Central memory CD8-positive, alpha-beta T cell (primary cell): ENCODE measurements at places on chromosomes 2 and 18.

DNA sequence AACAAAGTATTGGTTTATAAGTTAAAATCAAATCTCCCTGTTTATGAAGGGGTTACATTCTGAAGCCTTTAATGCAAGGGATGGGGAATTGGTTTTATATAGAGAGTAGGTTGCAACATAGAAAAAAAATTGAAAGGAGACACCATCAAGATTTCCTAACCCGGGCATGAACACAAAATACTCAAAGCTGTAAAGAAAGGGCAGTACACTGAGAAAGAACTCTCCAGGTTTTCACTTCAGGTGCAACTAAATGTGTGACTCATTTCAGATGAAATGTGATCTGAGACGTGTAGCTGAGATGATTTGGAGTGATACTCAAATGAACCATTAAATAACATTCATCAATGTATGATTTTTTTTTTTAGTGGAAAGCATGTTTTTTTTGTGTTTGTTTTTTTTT, 43.6 kb downstream of the SANBR start:
- H3K4me1 ChIP-seq: no peaks in the 10 kb centered on the region
- no peaks in the 10 kb centered on the region for H3K27me3 ChIP-seq
- no peak for DNase-seq

- peak; percentile 22 for DNase-seq
- H3K4me3 ChIP-seq: peak overlapping the region; percentile 10
- peaks cover 21% of the 10 kb centered on the region for H3K4me1 ChIP-seq
Observed at GRCh38 chr2:15142069-15142689, 419.0 kb downstream of the NBAS start.

DNA sequence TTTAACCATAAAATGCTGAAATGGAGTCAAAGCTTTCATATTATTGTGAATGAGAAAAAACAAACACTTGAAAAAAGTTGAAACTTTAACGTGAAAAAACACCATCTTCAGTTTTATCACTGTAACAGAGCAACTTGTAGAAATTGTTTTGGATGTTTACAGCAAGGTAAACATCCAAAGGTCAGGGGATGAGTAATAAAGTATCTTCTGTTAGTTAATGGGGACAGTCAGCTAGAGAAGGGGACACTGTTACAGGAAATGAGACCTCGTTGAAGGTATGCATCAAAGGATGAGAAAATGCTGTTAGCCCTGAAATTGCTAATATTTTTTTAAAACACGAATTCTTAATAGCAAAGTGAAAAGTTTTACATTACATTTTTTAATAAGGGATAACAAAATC, 2.9 kb downstream of the RHBDD1 start:
- peaks cover 14% of the 10 kb centered on the region for H3K36me3 ChIP-seq
- peaks cover 47% of the 10 kb centered on the region for H3K4me1 ChIP-seq
- H3K27me3 ChIP-seq: no peaks in the 10 kb centered on the region
- H3K4me3 ChIP-seq: peak overlapping the region; percentile 25

- peaks cover 2% of the 10 kb centered on the region for H3K36me3 ChIP-seq
- H3K4me3 ChIP-seq: no peak overlapping the region
- peaks cover 11% of the 10 kb centered on the region for H3K4me1 ChIP-seq
- no peak overlapping the region for H3K27ac ChIP-seq
- H3K27me3 ChIP-seq: no peaks in the 10 kb centered on the region
Observed at GRCh38 chr2:46170026-46170425, 127.2 kb upstream of the EPAS1 start.

- no peak overlapping the region for H3K4me3 ChIP-seq
- no peak overlapping the region for H3K27ac ChIP-seq
- H3K36me3 ChIP-seq: no peaks in the 10 kb centered on the region
- no peaks in the 10 kb centered on the region for H3K27me3 ChIP-seq
- peaks cover 11% of the 10 kb centered on the region for H3K4me1 ChIP-seq
- DNase-seq: no peak
Observed at GRCh38 chr2:12434630-12435098, 282.1 kb upstream of the TRIB2 start.

GRCh38 chr18:43757273-43757672, 480.0 kb upstream of the SYT4 start:
- H3K27me3 ChIP-seq: no peaks in the 10 kb centered on the region
- H3K36me3 ChIP-seq: no peaks in the 10 kb centered on the region
- no peak for DNase-seq
- H3K4me3 ChIP-seq: no peak overlapping the region
- H3K4me1 ChIP-seq: no peaks in the 10 kb centered on the region
- H3K27ac ChIP-seq: no peak overlapping the region

DNA sequence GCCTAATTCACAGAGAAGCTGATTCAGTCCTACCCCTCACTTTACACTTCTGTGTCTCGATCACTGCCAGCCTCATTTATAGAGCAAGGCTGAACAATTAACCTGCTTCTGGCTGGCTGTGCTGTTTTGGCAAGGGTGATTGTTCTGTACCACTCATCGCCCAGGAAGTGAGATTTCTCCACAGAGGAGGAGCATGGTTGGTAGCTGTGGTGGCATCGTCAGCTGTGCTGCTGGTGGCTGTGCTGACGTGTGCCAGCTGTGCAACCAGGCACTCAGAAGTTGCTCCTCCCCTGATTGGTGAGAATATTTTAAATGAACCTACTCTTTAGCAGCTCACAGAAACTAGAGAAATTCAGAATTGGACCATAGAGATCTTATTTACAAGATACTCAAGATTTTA, 158.3 kb downstream of the EML6 start:
- H3K27me3 ChIP-seq: no peaks in the 10 kb centered on the region
- no peaks in the 10 kb centered on the region for H3K4me1 ChIP-seq
- DNase-seq: no peak
- no peaks in the 10 kb centered on the region for H3K36me3 ChIP-seq
- no peak overlapping the region for H3K4me3 ChIP-seq

DNA sequence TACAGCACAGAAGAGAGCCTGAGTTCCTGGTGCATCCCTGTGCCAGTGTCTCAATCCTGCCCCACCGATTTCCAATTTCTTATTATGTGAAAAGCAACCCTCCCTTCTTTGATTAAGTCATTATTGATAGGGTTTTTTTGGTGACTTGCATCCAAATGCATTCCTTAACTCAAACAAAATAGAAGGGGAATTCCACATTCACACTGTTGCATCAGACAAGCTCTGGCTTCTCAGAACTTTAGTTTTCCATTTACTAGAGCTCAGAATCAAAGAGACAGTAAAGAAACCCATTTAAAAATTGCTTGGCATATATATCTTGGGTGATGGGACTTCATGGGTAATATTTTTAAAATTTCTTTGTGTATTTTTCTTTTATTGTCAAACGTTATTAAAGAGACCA, 13.8 kb upstream of the TMEM200C start:
- peaks cover 13% of the 10 kb centered on the region for H3K27me3 ChIP-seq
- no peak overlapping the region for H3K4me3 ChIP-seq
- DNase-seq: no peak
- H3K27ac ChIP-seq: no peak overlapping the region
- no peaks in the 10 kb centered on the region for H3K4me1 ChIP-seq
- H3K36me3 ChIP-seq: no peaks in the 10 kb centered on the region

DNA sequence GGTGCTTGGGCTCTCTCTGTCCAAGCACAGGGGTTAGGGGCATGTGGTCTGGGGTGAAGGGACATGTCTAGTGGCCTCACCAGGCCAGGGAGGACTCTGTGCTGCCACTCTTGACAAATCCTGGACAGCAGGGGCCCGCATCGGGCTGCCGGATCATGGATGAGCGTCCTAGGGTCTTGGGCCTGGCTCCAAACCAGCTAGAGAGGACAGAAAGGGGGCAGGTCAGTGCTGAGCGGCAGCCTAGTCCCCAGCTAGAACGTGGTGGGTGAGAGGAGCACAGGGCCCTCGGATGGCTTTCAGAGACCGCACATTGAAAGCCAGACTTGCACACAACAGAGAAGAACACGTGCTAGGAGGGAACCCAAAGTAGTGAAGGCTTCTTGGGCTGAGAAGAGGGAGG, 241.2 kb downstream of the ATAD2B start:
- H3K27ac ChIP-seq: no peak overlapping the region
- H3K36me3 ChIP-seq: peaks cover 3% of the 10 kb centered on the region
- H3K27me3 ChIP-seq: no peaks in the 10 kb centered on the region
- DNase-seq: no peak
- H3K4me1 ChIP-seq: peaks cover 12% of the 10 kb centered on the region
- H3K4me3 ChIP-seq: no peak overlapping the region

- H3K27ac ChIP-seq: no peak overlapping the region
- peaks cover 5% of the 10 kb centered on the region for H3K4me1 ChIP-seq
- H3K36me3 ChIP-seq: no peaks in the 10 kb centered on the region
- no peak overlapping the region for H3K4me3 ChIP-seq
- no peak for DNase-seq
- no peaks in the 10 kb centered on the region for H3K27me3 ChIP-seq
Observed at GRCh38 chr2:48228345-48228684, 301.6 kb upstream of the STON1 start.

DNA sequence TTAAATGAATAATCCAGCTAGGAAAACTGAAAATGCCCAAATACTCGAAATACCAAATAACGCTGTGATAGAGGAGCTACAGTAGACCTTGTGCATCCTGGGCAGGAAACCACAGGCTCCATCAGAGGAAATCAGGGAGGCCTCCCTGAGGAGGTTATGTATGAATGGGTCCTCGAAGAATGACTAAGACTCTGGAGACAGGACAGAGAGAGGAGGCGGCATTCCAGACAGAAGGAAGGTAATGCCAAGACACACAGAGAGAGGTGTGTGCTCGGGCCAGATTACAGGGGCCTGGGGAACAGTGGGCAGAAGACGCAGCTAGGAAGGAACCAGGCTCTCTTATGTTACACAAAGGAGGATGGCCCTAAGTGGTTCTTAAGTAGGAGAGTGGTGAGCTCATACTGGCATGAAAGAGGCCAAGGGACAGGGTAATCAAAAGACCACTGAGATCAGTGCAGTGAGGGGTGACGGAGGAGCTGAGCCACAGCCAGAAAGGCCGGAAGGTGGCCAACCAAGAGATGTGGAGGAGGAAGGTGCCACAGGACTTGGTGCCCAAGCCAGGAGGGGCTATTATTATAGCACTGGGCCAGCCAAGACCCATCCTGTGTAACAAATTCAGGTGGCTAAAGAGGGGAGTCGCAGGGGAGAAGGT, 9.9 kb downstream of the ST3GAL5 start:
- no peak overlapping the region for H3K4me3 ChIP-seq
- no peaks in the 10 kb centered on the region for H3K36me3 ChIP-seq
- H3K27ac ChIP-seq: peak overlapping the region; percentile 67
- H3K4me1 ChIP-seq: peaks cover 57% of the 10 kb centered on the region
- no peak for DNase-seq
- H3K27me3 ChIP-seq: no peaks in the 10 kb centered on the region

GRCh38 chr18:79847606-79848293, 50.0 kb downstream of the KCNG2 start:
- H3K27ac ChIP-seq: no peak overlapping the region
- H3K36me3 ChIP-seq: no peaks in the 10 kb centered on the region
- H3K27me3 ChIP-seq: peaks cover 14% of the 10 kb centered on the region
- H3K4me3 ChIP-seq: no peak overlapping the region

- peaks cover 5% of the 10 kb centered on the region for H3K4me1 ChIP-seq
- H3K4me3 ChIP-seq: no peak overlapping the region
- H3K27me3 ChIP-seq: peaks cover 14% of the 10 kb centered on the region
- H3K36me3 ChIP-seq: no peaks in the 10 kb centered on the region
Observed at GRCh38 chr18:23056315-23056714, 79.0 kb upstream of the CABLES1 start.

GRCh38 chr2:129201696-129202095, 777.8 kb upstream of the RAB6C start:
- no peaks in the 10 kb centered on the region for H3K27me3 ChIP-seq
- H3K27ac ChIP-seq: no peak overlapping the region
- DNase-seq: no peak
- no peaks in the 10 kb centered on the region for H3K4me1 ChIP-seq
- H3K36me3 ChIP-seq: peaks cover 1% of the 10 kb centered on the region

GRCh38 chr2:33298233-33298632, 178.2 kb upstream of the RASGRP3 start:
- no peaks in the 10 kb centered on the region for H3K27me3 ChIP-seq
- H3K27ac ChIP-seq: no peak overlapping the region
- no peak overlapping the region for H3K4me3 ChIP-seq
- no peaks in the 10 kb centered on the region for H3K36me3 ChIP-seq
- DNase-seq: no peak

DNA sequence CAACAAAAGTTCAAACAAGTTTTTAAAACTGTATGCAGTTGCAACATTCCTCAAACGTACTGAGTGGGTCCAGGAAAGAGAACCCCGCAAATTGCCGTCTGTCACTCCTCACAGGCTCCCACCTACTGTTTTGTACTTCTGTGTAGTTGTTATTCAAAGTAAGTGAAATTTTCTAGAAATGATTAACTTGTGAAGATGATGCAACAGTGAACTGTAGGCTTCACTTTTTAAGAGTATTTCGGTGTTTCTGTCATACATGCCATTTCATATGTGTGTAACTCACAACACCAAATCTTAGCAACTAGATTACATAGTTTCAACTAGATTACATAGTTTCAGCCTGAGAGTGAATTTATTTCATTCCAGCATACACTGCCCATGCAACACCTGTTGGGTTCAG, 226.0 kb upstream of the TANK start:
- no peak overlapping the region for H3K4me3 ChIP-seq
- H3K27me3 ChIP-seq: peaks cover 46% of the 10 kb centered on the region
- no peaks in the 10 kb centered on the region for H3K4me1 ChIP-seq
- H3K36me3 ChIP-seq: no peaks in the 10 kb centered on the region
- DNase-seq: no peak

GRCh38 chr18:9000733-9001132, 101.8 kb upstream of the NDUFV2 start:
- H3K4me3 ChIP-seq: no peak overlapping the region
- H3K36me3 ChIP-seq: no peaks in the 10 kb centered on the region
- H3K27ac ChIP-seq: no peak overlapping the region
- H3K27me3 ChIP-seq: peaks cover 81% of the 10 kb centered on the region

GRCh38 chr18:2920546-2921343, 73.9 kb downstream of the EMILIN2 start:
- no peak overlapping the region for H3K27ac ChIP-seq
- H3K27me3 ChIP-seq: no peaks in the 10 kb centered on the region
- DNase-seq: no peak
- H3K4me3 ChIP-seq: no peak overlapping the region
- H3K4me1 ChIP-seq: peaks cover 14% of the 10 kb centered on the region

DNA sequence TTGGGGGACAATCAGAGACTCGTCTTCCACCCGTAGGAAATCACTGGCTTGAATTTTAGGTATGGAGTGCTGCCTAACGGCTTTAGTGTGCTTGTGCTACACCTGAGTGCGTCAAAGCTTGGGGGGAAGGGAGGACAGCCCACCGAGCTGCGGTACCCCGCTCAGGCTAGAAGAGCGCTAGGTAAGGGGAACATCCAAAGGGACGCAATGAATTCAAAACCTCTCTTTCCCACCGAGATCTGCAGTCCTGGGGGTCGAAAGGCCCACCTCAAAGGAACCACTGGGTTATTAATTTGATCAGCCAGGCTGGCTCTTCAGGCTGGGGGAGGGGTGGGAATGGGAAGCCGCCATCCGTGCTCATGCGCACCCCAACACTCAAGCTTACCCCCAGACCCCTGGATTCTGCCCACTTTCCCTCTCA, 2.7 kb downstream of the EPHA4 start:
- no peak for DNase-seq
- H3K27ac ChIP-seq: peak overlapping the region; percentile 94
- peaks cover 51% of the 10 kb centered on the region for H3K4me1 ChIP-seq
- H3K4me3 ChIP-seq: peak overlapping the region; percentile 94

GRCh38 chr2:121649149-121649595, at the start of gene CLASP1:
TSS of gene CLASP1 (minus strand) at chr2:121649462. CDS start at chr2:121605895, 43,567 bp downstream.
- H3K4me3 ChIP-seq: peak within 1 kb of the TSS; percentile 96
- peaks cover 60% of the 10 kb centered on the region for H3K4me1 ChIP-seq
- peak within 1 kb of the TSS; percentile 100 for H3K27ac ChIP-seq

GRCh38 chr2:18750672-18751554, 161.5 kb upstream of the NT5C1B start:
- H3K4me1 ChIP-seq: no peaks in the 10 kb centered on the region
- H3K4me3 ChIP-seq: no peak overlapping the region
- H3K27me3 ChIP-seq: no peaks in the 10 kb centered on the region
- no peak overlapping the region for H3K27ac ChIP-seq

GRCh38 chr2:48380208-48380607, 149.7 kb upstream of the STON1 start:
- no peak overlapping the region for H3K4me3 ChIP-seq
- peaks cover 17% of the 10 kb centered on the region for H3K36me3 ChIP-seq
- no peaks in the 10 kb centered on the region for H3K27me3 ChIP-seq
- DNase-seq: no peak
- no peak overlapping the region for H3K27ac ChIP-seq
